ENCODE measurements at places on chromosomes 6 and 20.

- DNase-seq, result no peak
- no peak overlapping the region for H3K4me3 ChIP-seq
- no peak overlapping the region for H3K27ac ChIP-seq
- no peaks in the 10 kb centered on the region for H3K27me3 ChIP-seq
Observed at GRCh38 chr20:38564680-38565079, 16.3 kb upstream of the ADIG start.

- no peak overlapping the region for H3K4me3 ChIP-seq
- no peak for DNase-seq
- H3K27me3 ChIP-seq, result no peaks in the 10 kb centered on the region
- peaks cover 80% of the 10 kb centered on the region for H3K4me1 ChIP-seq
- peak overlapping the region; percentile 78 for H3K27ac ChIP-seq
- H3K36me3 ChIP-seq, result peaks cover 11% of the 10 kb centered on the region
Observed at GRCh38 chr6:20204512-20204894, 7.8 kb downstream of the MBOAT1 start.

GRCh38 chr6:163387317-163387716 lies 27.2 kb upstream of the QKI start:
- no peak overlapping the region for H3K4me3 ChIP-seq
- no peaks in the 10 kb centered on the region for H3K4me1 ChIP-seq
- no peaks in the 10 kb centered on the region for H3K36me3 ChIP-seq

- DNase-seq, result no peak
- H3K27ac ChIP-seq, result peak overlapping the region; percentile 97
Observed at GRCh38 chr6:25137916-25138232, 141.3 kb upstream of the CARMIL1 start.

DNA sequence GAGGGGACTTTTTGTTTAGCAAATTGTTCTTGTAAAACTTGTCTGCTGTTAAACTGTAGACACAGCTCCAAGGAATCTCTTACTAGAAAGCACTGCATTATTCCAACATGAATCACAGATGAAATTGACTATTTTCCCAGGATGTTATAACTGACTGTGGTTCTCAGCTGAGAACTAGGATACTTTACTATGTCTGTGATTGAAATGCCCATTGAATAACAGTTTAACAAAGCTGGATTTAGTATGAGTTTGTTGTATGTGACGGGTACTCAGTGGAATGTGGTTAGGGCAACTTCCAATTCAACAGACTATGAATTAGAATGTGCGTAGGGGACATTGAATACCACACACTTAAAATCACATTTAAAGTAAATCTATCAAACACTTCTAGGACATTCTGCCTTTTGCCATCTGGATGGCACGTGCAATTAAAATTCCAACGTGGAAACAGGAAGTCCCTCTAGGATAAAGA lies 193.4 kb upstream of the PREP start:
- H3K4me3 ChIP-seq, result no peak overlapping the region
- peaks cover 71% of the 10 kb centered on the region for H3K4me1 ChIP-seq
- peaks cover 13% of the 10 kb centered on the region for H3K36me3 ChIP-seq
- no peak for DNase-seq
- H3K27me3 ChIP-seq, result peaks cover 2% of the 10 kb centered on the region

GRCh38 chr20:1001911-1002681 lies at the start of gene RSPO4:
TSS of gene RSPO4 (minus strand) at chr20:1002311. CDS start at chr20:1002164, 147 bp downstream.
- no peaks in the 10 kb centered on the region for H3K36me3 ChIP-seq
- no peak for DNase-seq
- peaks cover 37% of the 10 kb centered on the region for H3K27me3 ChIP-seq
- peak within 1 kb of the TSS; percentile 37 for H3K4me3 ChIP-seq
- H3K27ac ChIP-seq, result no peak within 1 kb of the TSS

GRCh38 chr6:27980111-27980510 lies 23.1 kb downstream of the OR2B6 start:
- no peaks in the 10 kb centered on the region for H3K4me1 ChIP-seq
- peaks cover 15% of the 10 kb centered on the region for H3K27me3 ChIP-seq
- no peak overlapping the region for H3K4me3 ChIP-seq
- no peak for DNase-seq

- H3K36me3 ChIP-seq, result peaks cover 2% of the 10 kb centered on the region
- peak within 1 kb of the TSS; percentile 65 for H3K4me3 ChIP-seq
- peak within 1 kb of the TSS; percentile 68 for H3K27ac ChIP-seq
- H3K27me3 ChIP-seq, result peaks cover 17% of the 10 kb centered on the region
Observed at GRCh38 chr6:35141007-35141655, at the start of gene TCP11. TSS of gene TCP11 (minus strand) at chr6:35141339. CDS start at chr6:35140870, 469 bp downstream.

DNA sequence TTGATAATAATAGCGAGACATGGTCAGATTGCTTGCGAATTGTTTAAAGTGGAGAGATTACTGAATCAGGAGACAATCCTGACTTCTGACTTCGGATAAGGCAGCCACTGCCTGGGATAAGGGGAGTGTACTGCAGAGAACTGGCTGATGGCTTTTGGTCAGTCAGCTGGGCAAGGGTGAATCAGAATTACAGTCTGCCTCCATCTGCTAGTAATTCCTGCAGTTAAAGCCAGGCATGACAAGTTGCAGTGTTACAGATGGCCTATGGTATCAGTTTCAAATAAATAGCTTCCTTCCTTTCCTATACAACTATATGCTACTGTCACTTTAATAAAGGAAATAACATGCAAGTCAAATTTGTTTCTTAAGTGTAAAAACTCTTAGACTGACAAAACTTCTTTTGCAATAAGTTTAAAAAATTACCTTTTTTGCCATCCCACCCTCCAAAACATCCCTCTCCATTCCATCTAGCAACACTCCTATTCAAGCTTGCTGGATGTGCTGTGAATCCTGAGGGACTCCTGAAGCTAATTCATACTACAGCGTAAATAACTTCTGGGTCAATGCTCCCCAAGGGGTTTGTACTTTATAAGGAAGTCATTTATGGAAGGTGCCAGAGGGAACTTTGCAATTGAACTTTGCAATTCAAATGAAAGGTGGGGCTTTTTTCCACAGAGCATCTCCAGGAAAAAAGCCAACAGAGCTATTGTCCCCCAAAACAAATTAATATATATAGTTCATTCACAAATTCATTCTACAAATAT lies 245.2 kb downstream of the ADGRB3 start:
- H3K27ac ChIP-seq, result no peak overlapping the region
- DNase-seq, result no peak
- H3K27me3 ChIP-seq, result no peaks in the 10 kb centered on the region
- no peaks in the 10 kb centered on the region for H3K36me3 ChIP-seq
- H3K4me3 ChIP-seq, result no peak overlapping the region

GRCh38 chr6:141561154-141561553 lies 571.6 kb upstream of the GJE1 start:
- H3K36me3 ChIP-seq, result no peaks in the 10 kb centered on the region
- H3K4me3 ChIP-seq, result no peak overlapping the region
- DNase-seq, result no peak

- H3K36me3 ChIP-seq, result no peaks in the 10 kb centered on the region
- no peaks in the 10 kb centered on the region for H3K4me1 ChIP-seq
- no peak overlapping the region for H3K4me3 ChIP-seq
Observed at GRCh38 chr20:49460916-49461315, 21.6 kb downstream of the KCNB1 start.

DNA sequence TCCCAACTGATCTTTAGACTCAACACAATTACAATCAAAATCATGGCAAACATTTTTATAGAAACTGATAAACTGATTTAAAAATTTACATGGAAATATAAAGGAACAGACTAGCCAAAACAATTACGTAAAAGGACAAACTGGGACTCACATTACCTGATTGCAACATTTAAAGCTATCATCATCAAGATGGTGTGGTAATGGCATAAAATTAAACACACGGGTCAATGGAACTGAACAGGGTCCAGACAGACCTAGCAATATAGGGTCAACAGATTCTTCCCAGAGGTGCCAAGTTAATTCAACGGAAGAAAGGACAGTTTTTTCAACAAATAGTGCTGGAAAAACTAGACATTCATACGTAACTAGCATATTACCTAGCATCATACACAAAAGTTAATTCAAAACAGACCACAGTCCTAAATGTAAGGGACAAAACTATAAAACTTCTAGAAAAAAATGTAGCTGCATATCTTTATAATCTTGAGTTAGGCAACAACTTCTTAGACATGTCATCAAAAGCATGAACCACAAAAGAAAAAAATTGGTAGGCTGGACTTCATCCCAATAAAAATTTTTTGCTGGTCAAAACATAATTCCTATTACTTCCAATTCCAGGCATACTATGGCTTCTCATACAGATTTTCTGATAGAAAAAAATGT lies 147.4 kb upstream of the BEND6 start:
- H3K4me1 ChIP-seq, result no peaks in the 10 kb centered on the region
- H3K4me3 ChIP-seq, result no peak overlapping the region
- H3K36me3 ChIP-seq, result no peaks in the 10 kb centered on the region
- DNase-seq, result no peak
- no peak overlapping the region for H3K27ac ChIP-seq
- peaks cover 2% of the 10 kb centered on the region for H3K27me3 ChIP-seq

- peaks cover 4% of the 10 kb centered on the region for H3K27me3 ChIP-seq
- no peak overlapping the region for H3K4me3 ChIP-seq
- H3K4me1 ChIP-seq, result peaks cover 7% of the 10 kb centered on the region
- H3K27ac ChIP-seq, result no peak overlapping the region
Observed at GRCh38 chr6:109261811-109262210, 120.5 kb downstream of the CD164 start.

GRCh38 chr6:8110725-8111124 lies 8.4 kb upstream of the EEF1E1 start:
- H3K27me3 ChIP-seq, result peaks cover 16% of the 10 kb centered on the region
- DNase-seq, result no peak
- no peaks in the 10 kb centered on the region for H3K4me1 ChIP-seq
- H3K4me3 ChIP-seq, result no peak overlapping the region
- H3K36me3 ChIP-seq, result no peaks in the 10 kb centered on the region
- H3K27ac ChIP-seq, result no peak overlapping the region

- H3K27ac ChIP-seq, result no peak overlapping the region
- H3K4me1 ChIP-seq, result peaks cover 14% of the 10 kb centered on the region
- DNase-seq, result no peak
- H3K4me3 ChIP-seq, result no peak overlapping the region
Observed at GRCh38 chr6:29769336-29769735, 46.1 kb downstream of the HLA-F start.

DNA sequence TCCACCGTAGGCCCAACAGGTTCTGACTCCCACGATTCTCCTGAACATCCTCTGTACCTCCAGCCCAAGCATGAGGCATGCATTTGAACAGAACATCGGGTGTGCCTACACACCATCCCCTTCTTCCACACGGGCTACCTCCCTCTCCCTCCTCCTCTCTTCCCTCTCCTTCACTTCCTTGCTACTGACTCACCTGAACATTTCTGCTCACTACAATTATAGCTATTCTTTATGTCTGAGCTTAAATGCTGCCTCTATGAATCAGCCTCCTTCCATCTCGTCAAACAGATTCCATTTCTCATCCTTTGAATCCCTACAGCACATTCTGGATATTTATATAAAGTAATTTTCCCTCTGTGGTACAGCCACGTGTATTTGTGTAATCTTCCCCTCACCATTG lies 71.4 kb upstream of the MYLIP start:
- DNase-seq, result no peak
- H3K27me3 ChIP-seq, result no peaks in the 10 kb centered on the region
- H3K4me3 ChIP-seq, result no peak overlapping the region
- H3K36me3 ChIP-seq, result no peaks in the 10 kb centered on the region
- no peaks in the 10 kb centered on the region for H3K4me1 ChIP-seq
- no peak overlapping the region for H3K27ac ChIP-seq

GRCh38 chr6:107441682-107442081 lies 17.7 kb downstream of the PDSS2 start:
- H3K27me3 ChIP-seq, result no peaks in the 10 kb centered on the region
- no peak for DNase-seq
- peaks cover 1% of the 10 kb centered on the region for H3K36me3 ChIP-seq

GRCh38 chr6:158242071-158242606 lies 70.1 kb upstream of the TULP4 start:
- H3K4me3 ChIP-seq, result no peak overlapping the region
- H3K36me3 ChIP-seq, result peaks cover 6% of the 10 kb centered on the region
- peaks cover 21% of the 10 kb centered on the region for H3K4me1 ChIP-seq
- H3K27ac ChIP-seq, result peak overlapping the region; percentile 6

DNA sequence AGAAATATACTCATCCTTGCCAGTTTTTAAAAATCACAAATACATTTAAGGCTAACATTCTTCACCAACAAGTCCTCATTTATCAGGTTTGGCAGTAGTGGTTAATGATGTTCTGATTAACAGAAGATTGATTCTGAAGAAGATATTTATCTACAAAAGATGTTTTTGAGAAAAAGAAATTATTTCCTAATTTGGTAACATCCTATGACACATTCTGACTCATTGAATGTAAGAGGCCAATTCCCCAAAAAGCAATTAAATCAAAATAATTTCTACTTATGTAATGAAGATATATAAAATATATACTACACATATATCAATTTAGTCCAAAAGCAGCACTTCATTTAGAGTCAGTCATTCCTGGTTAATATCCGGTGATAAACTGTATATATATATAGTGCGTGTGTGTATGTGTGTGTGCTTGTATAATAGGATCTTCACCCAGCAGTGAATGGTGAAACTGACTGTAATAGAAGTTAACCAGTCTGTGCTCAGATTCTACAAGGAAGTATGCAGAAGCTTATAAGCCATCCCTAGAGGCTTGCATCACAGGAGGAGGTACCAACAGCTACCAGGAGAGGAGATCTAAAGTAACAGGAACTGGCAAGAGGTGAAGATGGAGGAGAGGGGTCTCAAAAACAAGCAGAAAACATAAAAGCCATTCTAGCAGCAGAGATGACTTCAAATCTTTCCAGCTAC lies 82.9 kb upstream of the MARCKS start:
- no peak for DNase-seq
- no peaks in the 10 kb centered on the region for H3K4me1 ChIP-seq
- H3K27me3 ChIP-seq, result no peaks in the 10 kb centered on the region
- H3K4me3 ChIP-seq, result no peak overlapping the region
- H3K27ac ChIP-seq, result no peak overlapping the region

- peaks cover 38% of the 10 kb centered on the region for H3K36me3 ChIP-seq
- H3K4me3 ChIP-seq, result no peak overlapping the region
- no peak for DNase-seq
- H3K27me3 ChIP-seq, result no peaks in the 10 kb centered on the region
Observed at GRCh38 chr20:33393609-33394008, 7.7 kb downstream of the CDK5RAP1 start.

GRCh38 chr6:142378138-142378875 lies 76.5 kb downstream of the ADGRG6 start:
- no peaks in the 10 kb centered on the region for H3K36me3 ChIP-seq
- H3K27ac ChIP-seq, result no peak overlapping the region
- no peak overlapping the region for H3K4me3 ChIP-seq

DNA sequence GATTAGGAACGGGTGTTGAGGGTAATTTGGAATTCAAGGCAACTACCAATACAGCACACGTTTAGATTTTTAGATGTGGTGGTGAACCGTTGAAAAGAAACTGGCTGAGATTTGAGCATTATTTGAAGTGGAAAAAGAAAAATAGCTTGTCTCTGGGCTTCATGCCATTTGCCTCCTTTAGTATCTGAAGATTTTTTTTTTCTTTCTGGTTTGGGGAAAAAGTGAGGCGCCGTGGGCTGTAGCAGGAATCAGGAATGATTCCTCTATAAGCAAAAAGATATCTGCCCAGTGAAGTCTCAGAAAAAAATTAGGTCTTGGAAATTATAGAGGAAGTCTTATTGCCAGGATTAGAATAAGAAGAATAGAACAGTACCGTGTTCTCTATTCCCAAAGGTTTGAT lies 88.5 kb downstream of the RPS12 start:
- no peaks in the 10 kb centered on the region for H3K36me3 ChIP-seq
- no peak overlapping the region for H3K27ac ChIP-seq
- no peaks in the 10 kb centered on the region for H3K4me1 ChIP-seq
- H3K27me3 ChIP-seq, result peaks cover 9% of the 10 kb centered on the region
- no peak for DNase-seq
- no peak overlapping the region for H3K4me3 ChIP-seq

Data from activated T-helper 1 cell treated with anti-CD3 and anti-CD28 coated beads, Interleukin-12 subunit alpha, Interleukin-12 subunit beta, Interleukin-2, Interleukin-4 antibody, amounts not matched to agents 30 ng/mL and 10 ng/mL and 1 ng/mL, durations not matched to agents 14 hours and 24 hours and 36 hours (primary cell).